Stimulated activated CD4-positive, alpha-beta T cell treated with anti-CD3 and anti-CD28 coated beads, TNF-alpha, amount 100 ng/mL, for 1 hour (primary cell): ENCODE measurements at places on chromosomes 16 and 17.

DNA sequence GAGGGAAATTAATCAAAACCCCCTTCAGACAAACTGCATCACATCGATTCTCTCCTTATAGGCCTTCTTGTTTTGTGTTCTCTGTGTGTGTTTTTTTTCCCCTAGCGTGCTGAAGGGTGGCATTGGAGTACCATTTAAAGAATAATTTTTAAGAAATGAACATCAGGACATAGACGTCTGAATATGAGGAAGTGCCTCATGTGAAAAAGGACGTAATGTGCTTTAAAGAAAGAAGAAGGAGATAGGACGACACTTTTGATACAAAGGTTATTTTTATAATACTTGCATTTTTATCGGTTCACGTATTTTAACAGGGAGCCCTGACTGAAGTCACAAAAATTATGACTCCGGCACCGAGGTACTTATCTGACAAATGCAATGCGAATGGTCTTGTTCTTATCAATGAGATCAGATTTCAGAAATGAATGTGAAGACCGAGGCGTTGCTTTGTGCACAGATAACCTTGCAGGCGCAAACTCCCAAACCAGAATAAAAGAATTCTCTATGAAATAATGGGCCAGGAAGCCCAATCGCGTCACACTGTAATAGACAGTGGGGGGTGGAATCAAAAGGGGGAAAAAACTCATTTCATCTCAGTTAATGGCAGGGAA is 606.3 kb downstream of the MAF start:
- no peak for DNase-seq

DNA sequence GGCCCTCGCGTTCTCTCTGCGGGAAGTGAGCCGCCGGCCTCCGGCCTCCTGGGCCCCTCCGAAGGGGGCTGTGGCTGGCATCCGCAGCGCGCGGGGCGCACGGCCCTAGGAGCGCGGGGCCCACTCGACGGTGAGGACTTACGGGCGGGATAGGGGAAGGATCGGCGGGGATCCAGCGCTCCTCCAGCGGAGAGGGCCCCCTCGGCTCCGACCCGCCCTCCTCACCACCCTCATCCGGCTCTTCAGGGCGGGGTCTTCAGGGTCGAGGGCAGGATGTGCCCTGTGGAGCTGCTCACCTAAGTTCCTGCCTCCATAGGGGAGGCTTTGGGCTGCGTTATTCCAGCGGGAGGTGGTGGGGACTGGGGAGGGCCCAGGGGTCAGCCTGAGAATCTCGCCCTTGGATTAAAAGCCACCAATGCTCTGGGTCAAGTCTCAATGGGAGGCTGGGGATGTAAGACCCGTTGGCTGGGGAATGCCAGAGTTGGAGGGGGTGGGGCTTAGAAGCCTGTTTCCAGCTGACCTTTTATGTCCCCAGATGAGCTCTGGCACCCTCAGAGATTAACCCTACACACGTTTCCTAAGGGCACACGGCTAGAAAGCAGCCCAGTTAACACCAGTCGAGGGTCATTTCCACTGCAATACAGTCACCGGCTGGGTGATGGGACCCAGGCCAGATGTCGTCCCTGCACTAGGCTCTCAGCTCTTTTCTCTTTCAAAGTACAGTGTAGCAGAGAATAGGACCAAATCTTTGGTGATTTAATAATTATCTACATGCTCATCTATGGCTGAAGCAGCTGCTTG is 13.4 kb downstream of the TBX2 start:
- DNase-seq, result no peak

GRCh38 chr17:41140360-41141131 is at the start of gene KRTAP4-6:
TSS of gene KRTAP4-6 (minus strand) at chr17:41140544. CDS start at chr17:41140487, 57 bp downstream.
- DNase-seq, result no peak

- no peak for DNase-seq
Observed at GRCh38 chr16:50372611-50373344, 4.0 kb upstream of the BRD7 start.

DNA sequence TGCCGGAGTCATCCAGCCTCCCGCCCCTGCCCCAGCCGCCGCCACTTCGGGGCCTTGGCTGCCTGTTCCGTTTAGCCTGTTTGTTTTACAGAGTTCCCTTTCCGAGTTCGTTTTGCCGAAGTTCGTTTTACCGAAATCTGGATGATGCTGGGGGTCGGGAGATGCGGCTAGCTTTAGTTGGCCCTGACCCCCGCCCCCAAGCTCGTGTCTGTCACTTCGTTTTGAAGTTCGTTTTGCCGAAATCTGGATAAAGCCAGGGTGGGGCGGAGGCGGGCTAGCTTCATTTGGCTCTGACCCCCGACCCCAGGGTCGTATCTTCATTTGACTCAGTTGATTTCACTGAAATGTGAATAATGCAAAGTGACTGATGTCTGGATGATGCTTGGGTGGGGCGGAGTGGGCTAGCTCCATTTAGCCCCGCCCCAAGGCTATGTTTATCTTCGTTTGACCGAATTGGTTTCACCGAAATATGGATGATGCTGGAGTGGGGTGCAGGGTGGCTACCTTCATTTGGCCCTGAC is 591 bp downstream of the PSMD7 start:
- DNase-seq, result no peak

DNA sequence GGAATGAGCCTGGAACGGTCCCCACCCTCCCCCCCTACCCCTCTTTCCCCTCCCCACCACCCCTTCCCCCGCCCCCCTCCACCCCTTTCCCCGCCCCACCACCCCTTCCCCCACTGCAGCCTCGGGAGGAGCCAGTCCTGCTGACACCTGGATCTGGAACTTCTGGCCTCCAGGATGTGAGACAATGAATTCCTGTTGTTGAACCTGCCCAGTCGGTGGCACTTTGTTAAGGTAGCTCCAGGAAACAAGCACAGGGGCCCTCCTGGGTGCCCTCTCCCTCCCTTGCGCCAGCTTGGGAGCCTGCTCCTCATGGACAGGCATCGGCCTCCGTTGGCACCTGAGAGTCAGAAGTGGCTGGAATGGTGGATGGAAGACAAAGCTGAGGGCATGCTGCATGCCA is 152.4 kb upstream of the FOXF1 start:
- DNase-seq, result no peak

DNA sequence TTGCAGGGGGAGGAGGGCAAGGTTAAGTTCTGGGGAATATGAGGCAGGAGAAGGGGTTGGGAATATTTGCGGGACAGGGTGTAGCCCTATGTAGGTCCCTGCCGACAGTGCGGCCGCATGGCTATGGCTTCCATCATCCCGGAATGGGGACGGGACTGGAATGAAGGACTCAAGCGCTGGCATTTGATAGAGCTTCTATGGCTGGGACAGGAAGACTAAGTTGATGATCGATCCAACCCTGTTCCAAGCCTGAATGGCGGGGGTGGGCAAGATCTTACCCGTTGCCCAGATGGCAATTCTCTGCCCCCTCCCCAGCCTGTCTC is 47.1 kb downstream of the SRCIN1 start:
- no peak for DNase-seq

GRCh38 chr16:56935201-56935600 is 3.3 kb downstream of the HERPUD1 start:
- no peak for DNase-seq

- DNase-seq, result no peak
Observed at GRCh38 chr16:57616876-57617275, 11.6 kb upstream of the ADGRG1 start.

- no peak for DNase-seq
Observed at GRCh38 chr16:4771646-4772045, 4.7 kb upstream of the ZNF500 start.

- no peak for DNase-seq
Observed at GRCh38 chr17:42562388-42563142, 617 bp downstream of the COASY start.

- DNase-seq, result no peak
Observed at GRCh38 chr17:76337413-76337777, 16.3 kb downstream of the PRPSAP1 start.

DNA sequence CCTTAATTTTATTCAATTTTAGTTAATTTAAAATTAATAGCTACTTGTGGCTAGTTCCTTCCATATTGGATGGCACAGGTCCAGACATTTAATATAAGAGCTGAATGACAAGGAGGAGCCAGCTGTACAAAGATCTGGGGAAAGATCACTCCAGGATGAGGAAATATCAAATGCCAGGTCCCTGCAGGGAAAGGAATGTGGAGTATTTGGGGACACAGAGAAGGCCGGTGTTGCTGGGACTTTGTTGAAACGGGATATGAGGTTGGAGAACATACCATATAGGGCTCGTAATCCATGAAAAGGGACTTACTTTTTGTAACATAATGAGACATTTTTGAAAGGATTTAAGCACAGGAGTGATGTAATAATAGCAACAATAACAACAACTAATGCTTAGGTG is 426.8 kb downstream of the HS3ST4 start:
- DNase-seq, result no peak

DNA sequence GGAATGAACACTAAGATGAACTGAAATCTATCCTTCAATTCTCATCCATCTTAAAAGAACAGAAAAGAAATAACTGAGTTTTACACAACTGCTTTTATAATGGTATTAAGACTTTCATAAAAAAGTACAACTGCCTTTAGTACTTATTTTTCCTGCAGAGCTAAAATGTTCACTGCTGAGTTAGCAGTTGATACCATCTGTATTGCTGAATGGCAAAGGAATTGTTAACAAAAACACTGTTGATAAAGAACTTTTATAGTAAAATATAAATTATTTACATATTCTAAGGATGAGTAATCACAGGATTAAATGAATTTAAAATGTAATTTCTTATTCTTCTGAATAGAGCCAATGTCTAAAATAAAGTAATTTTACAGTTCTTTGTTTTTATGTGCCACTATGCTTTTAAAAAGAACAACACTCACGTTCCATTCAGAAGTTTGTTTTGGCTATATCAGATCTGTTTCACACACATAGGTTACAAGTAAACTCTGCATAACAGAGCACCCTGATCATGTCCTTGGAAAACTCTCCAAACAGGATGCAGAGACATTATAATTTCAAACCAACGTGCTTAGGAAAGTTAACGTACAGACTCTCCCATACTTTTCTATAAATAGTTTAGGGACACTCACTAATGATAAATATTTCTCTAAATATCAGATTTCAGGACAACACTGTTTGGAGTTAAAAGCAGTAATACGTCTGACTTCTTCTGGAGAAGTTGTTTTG is 151.1 kb downstream of the ITFG1 start:
- DNase-seq, result no peak

DNA sequence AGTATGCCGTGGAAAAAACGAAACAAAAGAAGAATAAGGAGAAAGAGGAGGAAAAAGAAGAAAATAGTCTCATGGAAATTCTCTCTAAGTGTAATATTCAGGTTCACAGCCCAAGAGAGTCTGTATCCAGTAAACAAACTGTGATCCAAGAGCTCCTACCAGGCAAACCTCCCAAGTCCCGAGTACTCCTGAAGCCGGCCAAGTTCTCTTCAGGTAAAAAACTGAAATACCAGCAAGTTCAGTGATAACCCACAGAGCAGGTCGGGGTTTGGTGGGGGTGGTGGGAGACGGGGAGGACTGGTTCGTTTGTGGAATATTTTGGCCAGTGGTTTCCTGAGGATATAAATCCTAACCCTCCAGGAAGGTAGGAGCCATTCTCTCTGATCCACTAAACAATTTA is 8.5 kb upstream of the TVP23B start:
- no peak for DNase-seq

DNA sequence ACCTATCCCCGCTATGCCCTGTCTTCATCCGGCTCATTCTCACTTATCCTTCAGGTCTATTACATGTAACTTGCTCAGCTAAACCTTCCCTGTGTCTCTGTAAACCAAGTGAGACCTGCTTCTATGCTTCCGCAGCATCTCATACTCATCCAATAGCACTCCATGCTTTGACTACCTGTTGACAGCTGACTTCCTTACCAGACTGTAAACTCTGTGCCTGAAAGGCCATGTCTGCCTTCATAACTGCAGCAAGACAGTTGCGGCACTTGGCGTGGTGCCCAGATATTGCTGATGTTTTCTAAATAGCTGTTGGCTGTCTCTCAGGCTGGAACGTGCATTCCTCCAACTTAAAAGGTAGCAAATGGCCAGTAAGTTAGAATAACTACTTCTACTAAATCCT is 1.8 kb upstream of the OR1E1 start:
- DNase-seq, result no peak

GRCh38 chr17:66625311-66625767 is 209.6 kb upstream of the CACNG5 start:
- DNase-seq, result no peak

- no peak for DNase-seq
Observed at GRCh38 chr17:15106540-15106939, 158.6 kb downstream of the PMP22 start.
